Esophagus muscularis mucosa (tissue), 4 donors: ENCODE measurements at places on chromosomes 2 and 18. TPM values are rescaled to one million over a fixed set of nuclear protein-coding genes. Genes with fewer than 3 reads are reported as not detected.

GRCh38 chr2:95728878-95729596 lies 137.2 kb downstream of the TRIM43 start:
- no peak overlapping the region for H3K27ac ChIP-seq
- H3K4me1 ChIP-seq, result peaks cover 4% of the 10 kb centered on the region
- H3K27me3 ChIP-seq, result no peaks in the 10 kb centered on the region
- no peaks in the 10 kb centered on the region for H3K36me3 ChIP-seq

DNA sequence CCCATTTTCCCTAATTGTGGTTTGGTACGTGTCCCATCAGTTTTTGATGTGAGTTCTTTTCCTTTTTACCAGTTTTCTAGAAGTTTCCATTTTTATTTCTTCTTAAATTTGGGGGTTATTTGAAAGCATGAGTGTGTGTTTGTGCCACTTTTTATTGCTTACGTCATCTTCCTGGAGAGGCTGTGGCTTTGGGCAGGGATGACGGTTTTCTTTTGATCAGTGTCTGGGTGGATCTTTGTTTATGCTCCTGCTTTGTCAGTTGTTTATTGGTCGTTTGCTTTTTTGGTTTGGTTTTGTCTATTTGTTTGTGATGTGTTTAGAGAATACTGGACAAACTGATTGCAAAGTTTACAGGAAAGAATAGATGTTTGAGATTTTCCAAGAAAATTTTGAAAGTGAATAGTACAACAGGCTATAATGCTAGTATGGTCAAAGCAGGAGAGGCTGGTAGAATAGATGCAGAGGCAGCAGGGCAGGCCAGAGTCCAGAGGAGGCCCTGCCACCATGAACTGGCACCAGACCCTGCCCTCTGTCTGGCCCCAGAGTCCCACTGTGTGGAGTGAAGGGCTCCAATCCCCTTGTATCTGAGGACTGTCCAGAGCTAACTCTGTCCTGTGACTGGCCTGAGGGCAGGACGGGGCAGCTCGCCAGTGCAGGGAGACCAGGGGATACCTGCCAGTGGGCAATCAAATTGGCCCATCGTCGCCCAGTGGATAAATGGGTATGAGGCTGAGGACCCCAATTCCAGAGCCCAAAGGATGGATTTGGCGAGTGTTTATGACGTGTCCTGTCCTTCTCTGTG lies 23.4 kb upstream of the SNED1 start:
- H3K4me3 ChIP-seq, result no peak overlapping the region
- no peaks in the 10 kb centered on the region for H3K27me3 ChIP-seq
- H3K27ac ChIP-seq, result no peak overlapping the region
- no peaks in the 10 kb centered on the region for H3K36me3 ChIP-seq
- no peaks in the 10 kb centered on the region for H3K4me1 ChIP-seq

GRCh38 chr2:152790883-152791282 lies 72.5 kb downstream of the ARL6IP6 start:
- H3K27ac ChIP-seq, result no peak overlapping the region
- no peaks in the 10 kb centered on the region for H3K4me1 ChIP-seq
- no peaks in the 10 kb centered on the region for H3K36me3 ChIP-seq
- no peak overlapping the region for H3K4me3 ChIP-seq

DNA sequence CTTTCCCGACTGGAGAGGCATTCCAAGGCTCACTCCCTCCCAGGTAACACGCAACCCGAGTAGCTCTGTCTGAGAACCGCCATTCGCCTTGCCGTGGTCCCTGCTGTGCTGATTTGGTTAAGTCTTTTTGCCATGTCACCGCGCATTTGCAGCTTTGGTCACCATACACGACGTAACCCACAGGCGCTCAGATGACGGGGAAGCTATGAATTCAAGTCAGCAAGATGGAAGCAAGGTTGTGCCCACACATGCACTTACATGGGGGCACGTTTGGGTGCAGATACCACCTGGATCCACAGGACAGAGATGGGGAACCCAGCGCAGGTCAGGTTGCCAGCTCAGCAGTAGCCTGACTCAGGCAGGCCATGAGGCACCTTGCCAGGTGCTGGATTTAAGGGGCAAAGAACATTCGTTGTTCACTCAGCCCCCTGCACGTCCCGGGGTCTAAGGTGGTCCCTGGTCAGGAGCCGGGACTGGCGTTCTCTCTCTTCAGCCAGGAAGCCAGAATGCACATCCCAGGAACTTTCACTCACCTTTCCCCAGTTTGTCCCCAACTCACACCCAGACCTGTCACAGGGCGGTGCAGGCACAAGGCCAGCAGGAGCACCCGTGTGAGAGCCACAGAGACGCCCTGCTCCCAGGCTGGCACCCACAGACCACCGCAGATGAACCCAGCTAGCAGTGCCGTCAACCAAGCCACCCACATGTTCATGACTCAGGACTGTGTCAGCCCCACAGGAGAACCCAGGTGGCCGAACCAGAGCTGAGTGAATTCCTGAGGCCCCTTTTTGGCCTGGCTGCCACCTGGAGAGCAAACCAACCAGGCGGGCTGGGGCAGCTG lies 19.9 kb downstream of the SNED1 start:
- H3K27ac ChIP-seq, result no peak overlapping the region
- H3K4me3 ChIP-seq, result no peak overlapping the region
- peaks cover 25% of the 10 kb centered on the region for H3K36me3 ChIP-seq
- H3K4me1 ChIP-seq, result no peaks in the 10 kb centered on the region

DNA sequence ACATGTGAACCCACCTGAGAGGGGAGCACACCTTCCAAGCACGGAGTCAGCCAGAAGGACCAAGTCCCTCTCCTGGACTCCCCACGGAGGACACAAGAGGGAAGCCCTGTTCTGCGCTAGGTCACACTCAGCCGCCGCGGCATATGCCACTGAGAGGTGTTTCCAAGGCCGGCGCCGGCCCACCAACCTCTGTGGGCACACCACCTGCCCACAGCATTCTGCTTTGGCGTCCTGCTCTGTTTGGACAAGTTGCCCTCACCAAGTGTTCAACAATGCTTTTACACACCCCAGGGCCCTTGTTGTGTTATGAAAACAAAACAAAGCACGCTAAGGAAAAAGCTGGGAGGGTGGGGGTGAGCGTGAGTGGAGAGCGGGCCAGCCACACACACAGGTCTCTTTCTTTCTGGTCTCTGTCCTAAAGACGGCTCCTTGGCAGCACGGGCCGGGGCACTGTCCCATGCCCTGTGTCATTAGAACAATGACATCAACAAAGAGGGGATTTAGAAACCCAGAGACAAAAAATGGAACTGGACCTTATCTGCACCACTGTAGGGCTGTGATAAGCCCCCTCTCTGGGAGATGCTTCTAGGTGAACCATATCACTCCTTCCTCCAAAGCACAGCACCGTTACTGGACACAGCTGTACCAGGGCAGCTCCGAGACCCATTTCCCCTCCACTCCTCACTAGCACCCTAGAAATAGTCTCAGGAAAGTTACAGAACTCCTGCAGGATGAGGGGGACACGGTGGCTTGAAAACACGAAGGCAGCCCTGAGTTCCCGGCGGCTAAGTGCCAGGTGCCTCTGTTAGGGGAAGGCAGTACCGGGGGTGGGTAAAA lies 17.0 kb downstream of the SMAD7 start:
- H3K27me3 ChIP-seq, result no peaks in the 10 kb centered on the region
- H3K4me1 ChIP-seq, result peaks cover 100% of the 10 kb centered on the region

The MARCO gene
- total RNA-seq, result 19.8 TPM
